AG08395 (cell line): ENCODE measurements at places on chromosomes 4 and X.

DNA sequence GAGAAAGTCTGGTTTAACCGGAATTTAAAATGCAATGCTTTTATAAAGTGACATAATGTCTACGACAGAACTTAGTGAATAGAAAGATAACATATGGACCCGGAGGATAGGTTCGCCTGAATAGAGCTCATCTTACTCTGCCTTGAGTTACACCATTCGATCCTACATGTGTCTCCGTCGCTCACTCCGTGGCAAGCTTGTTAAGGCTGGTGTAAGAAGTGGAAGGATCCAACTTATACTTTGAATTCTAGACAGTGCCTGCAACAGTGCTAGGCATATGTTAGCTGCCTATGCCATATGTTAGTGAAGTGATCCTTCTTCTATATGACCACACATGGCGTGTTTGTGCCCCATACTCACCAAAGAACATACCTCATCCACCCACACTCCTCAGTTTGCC, 50.9 kb downstream of the SEL1L3 start:
- no peak for DNase-seq

DNA sequence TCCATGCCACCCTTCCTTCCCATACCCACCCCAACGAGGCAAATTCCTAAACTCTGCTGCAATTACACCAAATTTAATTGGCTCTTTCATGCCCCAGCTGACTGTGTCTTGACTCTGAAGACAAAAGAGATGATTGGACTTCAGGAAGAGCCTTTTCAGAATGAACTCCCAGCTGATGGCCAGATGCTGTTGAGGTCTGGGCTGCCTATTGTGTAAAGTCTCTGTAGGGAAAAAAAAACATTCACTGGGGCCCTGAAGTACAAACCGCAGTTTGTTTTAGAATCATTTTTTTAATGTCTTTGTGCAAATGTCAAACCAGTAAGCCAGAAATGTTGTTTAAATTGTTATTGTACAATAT, 174.8 kb downstream of the HHIP start:
- no peak for DNase-seq

DNA sequence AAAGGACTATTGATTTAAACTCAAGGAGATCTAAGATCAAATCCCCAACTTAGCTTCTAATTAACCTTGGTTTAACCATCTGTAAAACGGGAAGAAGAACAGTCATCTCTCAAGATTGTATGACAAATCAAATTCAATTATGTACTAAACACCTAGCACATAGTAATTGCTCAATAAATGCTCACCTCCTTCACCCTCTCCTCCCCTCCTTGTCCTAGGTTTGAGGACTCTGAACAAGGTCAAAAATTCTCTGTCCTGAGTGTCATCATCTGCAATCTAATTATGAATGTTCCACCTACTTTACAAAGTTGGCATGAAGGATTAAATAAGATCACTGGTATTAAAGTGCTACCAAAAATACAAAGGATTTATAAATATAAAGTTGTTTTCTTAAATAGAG, 320.1 kb upstream of the PPARGC1A start:
- DNase-seq, result no peak

DNA sequence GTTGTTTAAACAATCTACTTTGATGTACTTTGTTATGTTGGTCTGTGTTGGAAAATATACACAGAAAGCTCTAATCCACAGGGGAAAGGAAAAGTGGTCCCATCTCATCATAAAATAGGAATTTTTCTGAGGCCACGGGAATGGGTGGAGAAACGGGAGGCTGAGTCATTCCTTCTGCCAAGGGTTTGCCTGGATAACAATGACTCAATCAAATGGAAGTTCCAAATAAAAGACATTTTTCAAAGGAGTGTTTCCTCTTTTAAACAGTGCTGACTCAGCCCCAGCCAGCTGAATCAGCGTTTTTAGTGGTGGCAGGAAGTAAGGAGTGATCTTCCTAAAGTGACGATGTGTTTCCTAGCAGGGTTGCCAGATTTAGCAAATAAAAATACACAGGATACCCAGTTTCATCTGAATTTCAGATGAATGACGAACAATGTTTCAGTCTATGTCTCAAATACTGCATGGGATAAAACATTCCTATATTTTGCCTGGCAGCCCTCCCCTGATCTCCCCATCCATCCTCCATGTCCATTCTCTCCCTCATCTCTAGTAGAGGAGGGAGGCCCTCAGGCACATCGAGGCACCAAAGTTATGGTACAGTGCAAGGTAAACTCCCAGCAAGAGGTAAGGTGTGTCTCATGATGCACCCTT, 345.4 kb upstream of the GATB start:
- peak; percentile 91 for DNase-seq

- DNase-seq, result no peak
Measured at GRCh38 chr4:2416564-2417225, 1.8 kb downstream of the ZFYVE28 start.

GRCh38 chrX:74277320-74277719, 26.7 kb upstream of the ZCCHC13 start:
- no peak for DNase-seq

- no peak for DNase-seq
Measured at GRCh38 chr4:116724249-116724648, 361.1 kb downstream of the TRAM1L1 start.

GRCh38 chr4:94251094-94251493, 43.4 kb downstream of the SMARCAD1 start:
- DNase-seq, result no peak

GRCh38 chrX:2500091-2500802, 529 bp downstream of the DHRSX start:
- peak; percentile 72 for DNase-seq

GRCh38 chrX:129694805-129695204, 40.0 kb upstream of the APLN start:
- DNase-seq, result no peak
